ENCODE measurements at places on chromosomes 13 and 19. TPM values are rescaled to one million over a fixed set of nuclear protein-coding genes. Genes with fewer than 3 reads are reported as not detected.

Gene EPS8L1
- total RNA-seq, result 111 TPM

Gene ZNF677
- total RNA-seq, result 10.2 TPM

Gene UBE2L5
- total RNA-seq, result not detected

Gene MYCBP2
- total RNA-seq, result 55.6 TPM

Gene DIRAS1
- total RNA-seq, result 0.57 TPM

Gene C19orf25
- 28.0 TPM for total RNA-seq

Gene JUNB
- total RNA-seq, result 70.7 TPM

- H3K27ac ChIP-seq, result no peak overlapping the region
- H3K4me1 ChIP-seq, result peaks cover 15% of the 10 kb centered on the region
- H3K4me3 ChIP-seq, result no peak overlapping the region
- no peak for DNase-seq
- peaks cover 5% of the 10 kb centered on the region for H3K36me3 ChIP-seq
These were observed 41.2 kb downstream of the CEP89 start for GRCh38 chr19:32930567-32930966.

- H3K4me1 ChIP-seq, result peaks cover 35% of the 10 kb centered on the region
- H3K4me3 ChIP-seq, result no peak overlapping the region
- no peak for DNase-seq
- no peaks in the 10 kb centered on the region for H3K36me3 ChIP-seq
These were observed 21.2 kb upstream of the SCEL start for GRCh38 chr13:77514336-77514726.

DNA sequence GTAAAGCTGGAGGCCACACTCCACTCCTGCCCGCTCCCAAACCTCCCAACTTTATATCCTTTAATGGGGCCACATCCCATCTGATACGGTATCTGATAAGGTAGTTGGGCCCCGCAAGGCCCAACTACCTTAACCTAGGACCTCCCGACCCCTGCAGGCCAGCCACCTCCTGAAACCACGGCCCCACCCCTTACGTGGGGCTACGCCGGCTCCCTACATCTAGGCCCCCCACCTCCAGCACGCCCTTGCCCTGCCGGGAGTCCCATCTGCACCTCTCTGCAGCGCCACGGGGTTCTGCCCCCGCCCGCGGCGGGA, 2.2 kb downstream of the IGFLR1 start:
- H3K27ac ChIP-seq, result no peak overlapping the region
- H3K36me3 ChIP-seq, result no peaks in the 10 kb centered on the region
- H3K4me1 ChIP-seq, result peaks cover 10% of the 10 kb centered on the region
- DNase-seq, result no peak
- H3K27me3 ChIP-seq, result no peaks in the 10 kb centered on the region
- H3K4me3 ChIP-seq, result peak overlapping the region; percentile 86

- peaks cover 6% of the 10 kb centered on the region for H3K4me1 ChIP-seq
- no peaks in the 10 kb centered on the region for H3K36me3 ChIP-seq
- no peak overlapping the region for H3K27ac ChIP-seq
- DNase-seq, result no peak
- H3K4me3 ChIP-seq, result peak overlapping the region; percentile 61
These were observed 1.0 kb downstream of the CLPP start for GRCh38 chr19:6362351-6362801.

DNA sequence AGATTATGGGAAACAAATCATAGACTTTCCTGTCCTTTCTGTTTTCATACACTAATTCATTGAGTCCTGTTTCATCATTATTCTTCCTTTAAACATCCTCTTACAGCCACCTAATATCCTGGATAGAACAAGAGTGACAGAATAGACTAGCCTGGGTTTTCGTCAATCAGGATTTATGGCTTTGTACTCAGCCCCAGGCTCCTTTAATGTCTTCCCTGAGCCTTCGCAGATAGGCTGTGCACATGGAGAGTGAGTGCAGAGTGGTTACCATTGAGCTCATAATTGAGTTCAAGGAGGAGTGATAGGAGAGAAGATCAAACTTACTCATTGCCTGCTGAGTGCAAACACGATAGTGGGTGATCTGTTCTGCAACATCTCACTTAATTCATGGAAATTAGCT, 304.9 kb downstream of the TDRD3 start:
- DNase-seq, result no peak
- H3K27ac ChIP-seq, result no peak overlapping the region
- no peak overlapping the region for H3K4me3 ChIP-seq
- H3K27me3 ChIP-seq, result no peaks in the 10 kb centered on the region

GRCh38 chr13:43935878-43936277, 56.2 kb downstream of the LACC1 start:
- 0 out of 2 replicates have a peak, but pooled peaks cover 9% of the 10 kb centered on the region for H3K4me1 ChIP-seq
- DNase-seq, result no peak
- H3K27ac ChIP-seq, result no peak overlapping the region
- no peaks in the 10 kb centered on the region for H3K36me3 ChIP-seq
- no peak overlapping the region for H3K4me3 ChIP-seq

DNA sequence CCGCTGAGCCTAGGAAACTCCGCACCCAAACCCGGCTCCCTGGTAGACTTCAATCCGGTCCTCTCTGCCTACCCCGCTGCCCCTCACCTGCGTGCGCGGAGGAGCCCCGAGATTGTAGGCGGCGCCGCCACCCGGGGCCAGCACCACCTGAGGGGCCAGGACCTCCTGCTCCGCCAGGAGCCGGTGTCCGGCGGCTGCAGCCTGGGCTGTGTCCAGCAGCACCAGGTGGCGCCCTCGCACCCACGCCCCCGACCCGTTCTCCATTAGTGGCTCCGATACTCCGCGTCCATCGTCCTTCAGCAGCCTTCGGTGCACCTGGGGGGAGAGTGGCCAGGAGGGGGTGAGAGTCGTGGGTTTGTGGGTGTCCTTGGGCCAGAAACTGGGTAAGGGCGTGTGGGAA, 18.5 kb downstream of the MAN2B1 start:
- H3K4me3 ChIP-seq, result no peak overlapping the region
- H3K36me3 ChIP-seq, result no peaks in the 10 kb centered on the region
- H3K27me3 ChIP-seq, result no peaks in the 10 kb centered on the region
- H3K27ac ChIP-seq, result no peak overlapping the region
- no peaks in the 10 kb centered on the region for H3K4me1 ChIP-seq
- DNase-seq, result no peak

DNA sequence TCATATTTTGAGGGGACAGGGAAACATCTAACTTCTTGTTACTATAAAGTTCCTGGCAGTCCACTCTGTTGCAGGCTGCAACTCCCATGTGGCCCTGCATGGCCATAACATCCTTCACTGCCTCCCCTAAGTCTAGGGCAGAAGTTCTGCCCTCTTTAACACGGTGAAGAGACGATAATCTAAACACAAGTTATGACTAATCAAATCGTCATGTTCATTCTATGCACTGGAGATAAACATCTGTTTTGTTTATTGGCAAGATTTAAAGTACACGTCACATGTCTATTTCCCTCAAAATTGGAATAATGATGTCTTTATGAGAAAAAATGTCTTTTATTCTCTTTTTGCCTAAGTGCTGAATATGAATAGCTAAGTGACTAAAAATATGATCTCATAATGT, 1629.4 kb downstream of the PCDH9 start:
- no peaks in the 10 kb centered on the region for H3K27me3 ChIP-seq
- no peak overlapping the region for H3K27ac ChIP-seq
- DNase-seq, result no peak
- no peak overlapping the region for H3K4me3 ChIP-seq

GRCh38 chr19:13834244-13835069, 39.2 kb downstream of the ZSWIM4 start:
- DNase-seq, result peak; percentile 91
- H3K27ac ChIP-seq, result peak overlapping the region; percentile 59
- peaks cover 61% of the 10 kb centered on the region for H3K4me1 ChIP-seq
- H3K4me3 ChIP-seq, result peak overlapping the region; percentile 10

GRCh38 chr19:10533646-10534386, 9.9 kb upstream of the ATG4D start:
- H3K27ac ChIP-seq, result no peak overlapping the region
- no peak for DNase-seq
- H3K36me3 ChIP-seq, result no peaks in the 10 kb centered on the region
- H3K27me3 ChIP-seq, result no peaks in the 10 kb centered on the region

Measured in PC-9 (cell line).